ENCODE measurements at places on chromosomes 4 and X.

DNA sequence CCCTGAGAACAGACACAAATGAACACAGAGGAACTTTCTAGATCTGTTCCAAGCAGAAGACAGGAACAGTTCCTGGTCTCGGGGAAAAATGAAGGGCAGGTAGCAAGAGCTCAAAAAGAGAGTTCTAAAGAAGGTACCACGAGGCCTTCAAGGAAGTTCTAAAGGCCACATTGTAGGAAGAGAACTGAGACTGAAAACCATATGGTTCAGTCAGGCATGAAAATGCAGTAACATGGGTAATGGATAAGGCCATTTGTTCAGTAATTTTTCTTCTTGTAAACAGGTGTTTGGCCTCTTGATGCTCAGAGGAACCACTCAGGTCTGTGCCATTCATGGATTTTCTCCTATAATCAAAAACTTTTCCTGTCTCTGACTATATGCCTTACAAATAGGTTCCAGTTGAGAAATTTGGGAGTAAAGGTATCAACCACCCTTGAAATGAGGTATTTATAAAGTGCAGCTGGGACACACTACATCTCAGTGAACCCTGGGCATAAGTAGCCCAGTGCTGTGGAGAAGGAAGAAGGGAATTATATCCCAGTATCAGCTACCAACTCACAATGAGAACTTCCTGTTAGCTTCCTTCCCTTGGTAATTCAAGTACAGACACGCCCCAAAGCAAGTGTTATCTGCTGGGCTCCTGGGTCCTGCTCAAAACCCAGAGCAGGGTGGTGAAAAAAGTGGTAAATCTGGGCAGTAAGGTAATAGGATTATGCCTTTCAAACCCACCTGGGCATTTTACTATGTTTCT lies 277.9 kb downstream of the KLHL13 start:
- DNase-seq, result no peak

- DNase-seq, result peak; percentile 82
Measured at GRCh38 chrX:39907964-39908661, 189.6 kb downstream of the BCOR start.

GRCh38 chr4:168674077-168674747 lies 177.4 kb downstream of the PALLD start:
- DNase-seq, result peak; percentile 98

- no peak for DNase-seq
Measured at GRCh38 chrX:25007059-25008053, 8.4 kb downstream of the ARX start.

- peak; percentile 71 for DNase-seq
Measured at GRCh38 chr4:52861879-52862616, at the start of gene RASL11B. Gene RASL11B (plus strand): TSS chr4:52862317. CDS start chr4:52862508, 191 bp downstream.

DNA sequence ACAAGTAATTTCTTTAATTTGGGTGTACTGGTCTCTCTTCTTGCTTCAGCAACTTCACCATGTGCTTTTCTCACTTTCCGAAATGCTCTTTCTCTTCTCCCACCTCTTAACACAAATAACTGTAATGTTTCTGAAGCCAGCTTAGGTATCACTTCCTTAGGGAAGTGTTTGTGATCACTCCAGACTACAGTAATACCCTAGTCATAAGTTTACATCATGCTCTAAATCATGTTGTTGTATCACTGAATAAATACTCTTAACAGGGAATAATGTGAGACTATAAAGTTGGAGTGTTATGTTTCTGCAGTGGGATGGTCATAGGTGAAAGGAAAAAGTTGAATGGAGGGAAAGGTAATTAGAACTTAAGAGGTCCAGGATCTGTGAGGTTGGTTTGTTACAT lies 712.3 kb downstream of the C4orf33 start:
- DNase-seq, result no peak

- DNase-seq, result no peak
Measured at GRCh38 chr4:136829280-136829679, 703.0 kb downstream of the PCDH18 start.

DNA sequence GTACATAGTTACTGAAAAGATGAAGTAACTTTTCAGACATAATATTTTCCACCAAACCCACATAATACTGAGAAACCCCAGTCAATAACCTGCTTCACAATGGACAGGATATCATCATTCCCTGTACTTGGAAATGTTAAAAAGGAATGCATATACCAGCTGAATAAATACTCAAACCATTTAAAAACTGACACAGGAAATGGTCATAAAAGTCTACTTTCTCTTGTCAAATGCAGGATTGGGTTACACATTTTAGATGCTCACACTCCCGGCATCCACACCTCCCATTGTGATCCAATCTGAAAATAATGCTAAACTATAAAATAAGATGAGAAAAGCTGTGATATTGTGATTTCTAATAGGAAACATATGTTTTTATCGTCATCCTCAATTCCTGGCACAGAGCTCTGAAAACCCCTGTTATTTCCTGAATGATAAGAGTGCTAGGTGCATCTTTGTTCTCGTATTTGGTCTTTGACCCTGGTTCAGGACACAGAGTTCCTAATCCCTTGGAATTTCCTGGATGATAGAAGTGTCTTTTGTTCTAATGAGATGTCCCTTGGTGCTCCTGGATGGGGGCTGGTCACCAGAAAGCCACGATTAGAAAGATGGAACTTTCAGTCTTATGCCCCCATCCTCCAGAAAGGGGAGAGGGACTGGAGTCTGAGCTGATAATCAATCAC lies 821.3 kb downstream of the TRIML1 start:
- peak; percentile 1 for DNase-seq

DNA sequence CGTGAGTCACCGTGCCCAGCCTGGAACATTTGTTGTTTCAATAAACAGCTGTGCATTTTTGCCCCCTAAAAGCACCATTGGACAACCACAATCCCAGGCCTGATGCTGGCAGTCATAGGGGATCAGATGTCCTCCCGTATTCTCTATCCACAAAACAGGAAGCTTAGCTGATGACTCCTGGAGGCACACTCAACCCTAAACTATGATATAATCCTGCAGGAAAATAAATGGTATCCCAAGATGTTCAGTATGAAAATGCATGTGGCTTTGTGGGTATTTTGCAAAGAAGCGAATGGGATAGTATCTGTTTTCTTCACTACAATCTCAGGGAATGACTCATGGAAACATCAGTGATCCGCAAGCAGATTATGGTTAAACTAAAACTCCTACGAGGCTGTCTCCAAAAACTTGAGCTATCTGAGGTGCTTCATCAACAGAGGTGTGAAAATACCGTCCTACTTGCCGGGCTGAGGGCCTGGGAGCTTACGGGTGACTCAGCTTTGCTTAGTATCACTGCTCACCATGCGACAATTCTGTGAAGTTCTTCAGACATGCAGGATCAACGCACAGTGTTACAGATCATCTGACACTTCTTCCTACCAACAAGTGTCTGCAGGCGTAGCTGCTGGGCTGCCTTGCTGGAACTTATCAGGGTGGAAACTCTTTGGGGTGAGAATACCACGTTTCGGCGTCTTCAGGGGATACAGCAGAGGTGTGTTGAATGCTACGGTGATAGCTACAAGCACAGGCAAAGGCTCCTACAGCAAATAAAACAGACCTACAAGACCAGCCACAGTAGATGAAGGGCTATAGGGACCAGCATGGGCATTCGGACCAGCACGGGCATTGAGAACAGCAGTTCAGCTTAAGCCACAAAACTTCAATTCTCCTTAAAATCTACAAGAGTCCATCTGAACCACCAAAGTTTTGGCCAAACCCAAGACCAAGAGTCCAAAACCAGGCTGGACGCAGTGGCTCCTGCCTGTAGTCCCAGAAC lies 148.5 kb downstream of the DHRSX start:
- peak; percentile 87 for DNase-seq

- DNase-seq, result no peak
Measured at GRCh38 chr4:2948895-2949781, 14.1 kb downstream of the NOP14 start.

DNA sequence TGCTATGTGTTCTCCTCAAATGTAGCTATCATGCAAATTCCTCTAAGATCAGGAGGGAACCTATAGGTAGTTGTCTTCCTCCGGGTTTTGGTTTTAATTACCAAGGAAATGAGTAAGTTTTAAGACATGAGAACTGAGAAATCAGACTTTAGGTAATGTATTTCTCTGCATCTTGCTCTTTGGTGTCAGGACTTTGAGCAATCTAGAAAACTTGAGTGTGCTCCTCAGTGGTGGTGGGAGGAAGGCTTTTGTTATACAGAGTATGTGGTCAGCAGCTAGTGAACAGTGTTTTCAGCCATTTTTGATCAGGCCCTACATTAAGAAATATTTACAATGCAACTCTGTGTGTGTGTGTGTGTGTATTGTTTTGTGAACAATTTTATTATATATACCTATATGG lies 224.1 kb downstream of the KLHL13 start:
- DNase-seq, result no peak

- no peak for DNase-seq
Measured at GRCh38 chrX:24728530-24728929, 34.8 kb downstream of the POLA1 start.

DNA sequence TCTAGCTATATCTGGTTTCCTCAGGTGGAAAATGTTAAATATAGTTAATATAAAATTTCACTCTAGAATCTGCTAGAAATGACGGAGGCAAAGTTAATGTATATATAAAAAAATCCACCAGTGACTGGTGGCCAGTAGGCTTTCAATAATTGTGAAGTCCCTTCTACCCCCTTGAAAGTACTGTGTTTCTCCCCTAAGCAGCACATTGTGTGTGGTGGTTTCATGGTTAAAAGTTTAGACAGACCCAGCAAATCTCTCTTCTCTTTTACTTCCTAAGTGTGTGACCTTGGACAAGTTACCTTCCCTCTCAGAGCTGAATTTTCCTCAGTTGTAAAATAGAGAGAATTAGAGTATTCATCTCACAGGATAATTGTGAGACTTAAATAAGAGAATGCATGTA lies 600 bp upstream of the HEPH start:
- no peak for DNase-seq

- no peak for DNase-seq
Measured at GRCh38 chr4:152467101-152467500, 68.8 kb downstream of the FBXW7 start.

GRCh38 chr4:43066415-43066814 lies 173.9 kb downstream of the GRXCR1 start:
- no peak for DNase-seq

- DNase-seq, result no peak
Measured at GRCh38 chr4:58566260-58566659, 1456.1 kb upstream of the IGFBP7 start.

DNA sequence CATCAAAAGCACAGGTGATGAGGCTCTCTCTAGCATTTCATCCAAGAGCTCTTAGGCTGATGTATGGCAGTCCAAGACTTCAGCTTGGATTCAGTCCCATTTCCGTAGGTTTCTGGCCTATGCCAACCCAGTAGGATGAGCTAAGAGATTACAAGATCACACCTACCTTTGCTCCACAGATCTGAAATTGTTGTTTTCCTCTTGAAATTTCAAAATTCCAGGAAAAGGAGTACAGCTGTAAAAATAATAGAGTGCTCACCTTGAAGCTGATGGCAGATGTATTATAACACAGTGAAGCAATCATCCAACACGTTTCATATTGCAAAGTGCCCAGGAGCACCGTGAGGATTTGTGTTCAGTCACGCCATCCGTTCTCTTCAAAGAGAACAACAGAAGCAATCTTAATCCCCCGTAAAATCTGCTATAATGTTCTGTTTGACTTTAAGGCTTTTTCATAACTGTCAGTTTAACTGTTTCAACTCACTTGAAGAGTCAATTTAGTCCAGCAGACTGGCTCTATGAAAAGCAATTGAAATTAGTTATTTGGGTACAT lies 137.5 kb downstream of the CPE start:
- DNase-seq, result no peak

DNA sequence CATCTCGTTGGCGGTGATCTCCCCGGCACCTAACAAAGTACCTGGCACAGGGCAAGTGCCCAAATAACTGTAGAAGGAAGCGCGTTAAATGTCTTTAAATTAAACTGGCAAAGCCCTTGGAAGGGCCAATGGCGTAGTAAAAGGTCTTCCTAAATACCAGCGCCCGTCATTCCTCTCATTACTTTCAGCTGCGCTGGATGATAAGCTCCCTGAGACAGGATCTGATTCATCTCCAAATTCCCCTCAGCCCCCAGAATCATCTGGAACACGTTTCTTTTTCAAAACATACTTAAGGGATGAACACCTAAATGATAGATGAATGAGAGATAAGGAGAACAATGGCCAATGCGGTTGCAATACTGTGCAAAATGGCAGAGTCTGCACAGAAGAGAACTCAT lies 95.1 kb downstream of the AFAP1 start:
- peak; percentile 89 for DNase-seq

DNA sequence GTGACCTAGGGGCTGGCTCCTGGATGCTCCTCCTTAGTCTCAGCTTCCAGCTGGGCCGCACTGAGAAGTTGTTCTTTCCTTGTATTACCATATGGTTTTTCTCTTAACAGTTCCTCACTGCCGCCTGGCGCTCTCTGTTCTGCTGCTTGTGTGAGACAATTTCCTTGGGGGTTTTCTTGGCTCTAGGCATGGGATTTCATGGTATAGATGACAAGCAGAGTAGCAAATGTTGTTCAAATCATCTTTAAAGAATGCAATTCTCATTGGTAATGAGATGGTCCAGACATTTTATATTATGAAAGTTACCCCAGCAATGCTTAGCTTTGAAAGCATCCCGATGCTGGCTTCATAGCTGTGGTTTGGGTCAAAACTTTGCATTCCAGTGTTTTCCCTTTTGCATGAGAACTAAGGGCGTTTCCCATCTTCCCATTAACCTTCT lies 37.6 kb downstream of the SEPTIN11 start:
- peak; percentile 98 for DNase-seq

- no peak for DNase-seq
Measured at GRCh38 chrX:130086447-130087206, 23.7 kb downstream of the ELF4 start.

DNA sequence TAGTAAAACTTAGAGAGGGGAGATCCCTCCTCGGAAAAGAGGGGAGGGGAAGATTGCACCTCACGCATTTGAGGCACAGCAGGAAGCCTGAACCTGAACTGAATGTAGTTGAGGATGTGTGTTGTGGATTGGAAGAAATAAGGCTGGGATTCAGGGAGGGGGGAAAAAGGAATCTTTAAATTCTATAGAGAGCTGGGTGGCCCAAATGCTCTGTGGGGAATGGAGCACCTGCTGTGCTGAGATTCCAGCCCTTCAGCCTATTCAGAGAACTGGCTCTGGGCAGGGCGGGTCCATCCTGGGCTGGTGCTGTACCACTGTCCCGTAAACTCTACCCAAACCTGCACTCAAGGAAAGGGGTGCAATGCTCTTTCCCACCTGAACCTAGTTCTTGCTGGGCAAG lies 4.1 kb downstream of the FOXO4 start:
- DNase-seq, result no peak

GRCh38 chrX:48071064-48071985 lies at the start of gene ZNF630:
Gene ZNF630 (minus strand): TSS chrX:48071640. CDS start chrX:48066886, 4,754 bp downstream.
- DNase-seq, result peak; percentile 67

- no peak for DNase-seq
Measured at GRCh38 chr4:153880983-153881382, 92.1 kb upstream of the SFRP2 start.

GRCh38 chrX:6005856-6006255 lies 222.8 kb downstream of the NLGN4X start:
- DNase-seq, result no peak

GRCh38 chrX:30948626-30949025 lies 59.6 kb upstream of the TAB3 start:
- DNase-seq, result no peak

- DNase-seq, result no peak
Measured at GRCh38 chr4:5266991-5267390, 215.7 kb downstream of the STK32B start.

GRCh38 chrX:100928660-100929613 lies at the start of gene XKRX:
Gene XKRX (minus strand): TSS chrX:100928917. CDS start chrX:100928304, 613 bp downstream.
- no peak for DNase-seq
